NCI-H2029 treated with DMSO at 0.1 percent for 48 hours (cell line): ENCODE measurements at places on chromosomes 7 and 10.

GRCh38 chr10:35027567-35027966 is 62.6 kb downstream of the CUL2 start:
- no peak for DNase-seq

GRCh38 chr10:4357911-4358310 is 468.1 kb upstream of the AKR1E2 start:
- DNase-seq: no peak

GRCh38 chr10:103731609-103732270 is 123.6 kb downstream of the SH3PXD2A start:
- no peak for DNase-seq

- no peak for DNase-seq
These were observed 73.6 kb upstream of the LSM8 start for GRCh38 chr7:118110178-118110925.

- DNase-seq: no peak
These were observed 189.3 kb downstream of the PRPF18 start for GRCh38 chr10:13775786-13776775.

- no peak for DNase-seq
These were observed 288.2 kb downstream of the IPMK start for GRCh38 chr10:57979491-57979890.
